ENCODE measurements at places on chromosomes 7 and 10.
A peak's percentile ranks its signal among the peaks of the same experiment; 100 is the strongest.

DNA sequence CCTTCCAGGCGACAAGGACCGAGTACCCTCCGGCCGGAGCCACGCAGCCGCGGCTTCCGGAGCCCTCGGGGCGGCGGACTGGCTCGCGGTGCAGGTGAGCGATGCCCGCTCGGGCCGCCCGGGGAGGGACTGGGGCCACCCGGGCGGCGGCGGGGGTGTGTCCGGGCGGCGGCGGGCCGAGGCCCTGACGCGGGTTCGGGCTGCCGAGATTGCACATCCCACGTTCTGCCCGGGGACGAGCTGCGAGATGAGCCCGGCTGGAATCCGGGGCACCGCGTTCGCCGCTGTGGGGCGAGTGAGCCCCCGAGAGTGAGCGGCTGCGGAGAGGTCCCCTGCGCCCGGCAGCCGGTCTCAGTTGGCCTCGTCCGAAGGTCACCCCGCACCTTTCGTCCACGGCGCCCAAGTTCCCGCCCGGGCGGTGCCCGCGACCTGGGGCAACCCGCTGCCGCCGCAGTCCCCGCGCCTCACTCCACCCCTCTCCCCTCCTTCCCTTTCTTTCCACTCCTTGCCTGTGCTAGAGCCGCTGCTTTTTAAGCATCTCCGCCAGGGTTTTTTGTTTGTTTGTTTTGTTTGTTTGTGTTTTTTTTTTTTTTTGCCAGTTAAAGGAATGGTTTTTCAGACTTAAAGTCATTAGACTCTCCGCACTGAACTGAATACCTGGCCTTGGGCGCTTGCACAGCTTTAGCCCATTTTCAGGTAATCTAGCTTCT lies 515 bp downstream of the RALA start:
- peak; percentile 45 for DNase-seq

DNA sequence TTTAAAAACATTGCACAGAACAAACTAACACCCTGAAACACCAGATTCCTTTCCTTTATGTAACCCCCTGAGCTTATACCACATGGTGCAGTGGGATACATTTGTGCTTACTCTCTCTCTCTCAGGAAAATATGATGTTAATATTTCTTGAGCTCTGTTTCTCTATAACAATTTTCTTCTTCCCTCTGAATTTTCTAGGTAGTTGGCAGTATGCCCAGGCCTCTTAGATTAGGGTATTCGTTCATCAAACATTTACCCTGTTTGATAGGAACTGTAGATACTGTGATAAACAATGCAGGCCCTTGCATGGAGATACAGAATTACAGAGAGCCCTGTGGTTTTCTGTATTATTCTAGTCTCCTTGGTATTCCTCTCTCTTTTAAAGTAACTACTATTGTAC lies 567.8 kb downstream of the IPMK start:
- no peak for DNase-seq

GRCh38 chr7:129225206-129225930 lies 538 bp downstream of the AHCYL2 start:
- DNase-seq: peak; percentile 61

- DNase-seq: no peak
Measured at GRCh38 chr7:69827558-69827957, 229.3 kb downstream of the AUTS2 start.

DNA sequence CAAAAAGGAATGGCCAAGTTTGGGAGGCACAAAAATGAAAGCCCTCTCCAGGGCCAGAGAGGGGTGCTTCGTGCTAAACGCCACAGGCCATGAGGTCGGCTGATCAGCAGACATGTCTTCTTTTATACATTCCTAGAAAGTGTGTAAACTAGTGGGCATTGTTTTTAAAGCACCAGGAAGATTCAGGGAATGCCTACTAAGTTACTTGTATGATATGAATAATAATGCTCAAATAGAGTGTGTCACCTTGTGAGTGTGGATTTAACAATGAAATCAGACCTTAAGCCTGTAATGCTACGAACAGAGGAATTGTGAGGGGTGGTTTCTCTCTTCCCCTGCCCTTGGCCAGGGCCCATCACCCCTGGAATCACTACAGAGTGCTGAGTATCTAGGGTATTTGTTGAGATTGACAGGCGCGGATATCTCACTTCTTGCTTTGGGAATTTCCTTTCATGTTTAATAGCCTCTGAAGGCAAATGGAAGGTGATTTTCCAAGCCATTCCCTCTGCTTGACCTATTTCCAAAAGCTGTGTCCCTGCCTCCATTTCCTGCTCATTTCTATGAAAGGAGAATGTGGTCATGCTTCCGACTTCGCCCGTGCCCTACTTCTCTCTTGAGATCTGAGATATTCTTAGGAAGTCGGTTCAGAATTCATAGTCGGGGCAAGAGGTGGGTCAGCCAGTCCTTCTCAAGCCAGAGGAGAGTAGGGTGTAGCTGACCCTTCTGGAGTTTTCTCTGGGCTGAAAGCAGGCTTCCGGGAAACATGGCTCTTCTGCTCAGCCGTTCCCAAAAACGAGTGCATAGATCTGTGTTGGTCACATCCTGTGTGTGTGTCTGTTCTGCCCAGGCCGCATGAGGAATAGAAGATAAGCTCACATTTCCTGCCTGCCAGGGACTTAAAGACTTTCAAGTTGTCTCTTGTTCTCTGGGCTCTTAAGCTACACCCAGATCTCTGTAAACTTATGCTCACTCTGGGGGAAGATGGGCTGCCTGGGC lies 167.8 kb upstream of the ITGB1 start:
- DNase-seq: peak; percentile 64

DNA sequence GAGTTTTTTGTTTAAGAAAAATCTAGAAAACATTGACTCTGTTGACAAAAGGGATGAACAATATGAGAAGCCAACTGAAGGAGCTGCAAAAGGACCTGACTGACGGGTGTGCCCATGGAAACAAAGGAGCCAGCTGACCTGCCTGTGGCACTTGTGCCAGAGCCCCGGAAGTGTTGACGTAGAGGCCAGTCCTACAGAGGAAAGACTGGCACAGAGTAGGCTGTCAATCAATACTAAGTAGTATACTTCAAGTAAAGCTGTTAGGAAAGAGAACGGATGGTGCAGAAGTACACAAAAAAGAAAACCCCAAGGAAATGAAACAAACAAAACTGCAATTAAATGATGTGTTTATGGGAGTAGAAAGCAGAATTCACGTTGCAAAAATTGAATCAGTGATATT lies 19.0 kb upstream of the ABI1 start:
- DNase-seq: no peak

DNA sequence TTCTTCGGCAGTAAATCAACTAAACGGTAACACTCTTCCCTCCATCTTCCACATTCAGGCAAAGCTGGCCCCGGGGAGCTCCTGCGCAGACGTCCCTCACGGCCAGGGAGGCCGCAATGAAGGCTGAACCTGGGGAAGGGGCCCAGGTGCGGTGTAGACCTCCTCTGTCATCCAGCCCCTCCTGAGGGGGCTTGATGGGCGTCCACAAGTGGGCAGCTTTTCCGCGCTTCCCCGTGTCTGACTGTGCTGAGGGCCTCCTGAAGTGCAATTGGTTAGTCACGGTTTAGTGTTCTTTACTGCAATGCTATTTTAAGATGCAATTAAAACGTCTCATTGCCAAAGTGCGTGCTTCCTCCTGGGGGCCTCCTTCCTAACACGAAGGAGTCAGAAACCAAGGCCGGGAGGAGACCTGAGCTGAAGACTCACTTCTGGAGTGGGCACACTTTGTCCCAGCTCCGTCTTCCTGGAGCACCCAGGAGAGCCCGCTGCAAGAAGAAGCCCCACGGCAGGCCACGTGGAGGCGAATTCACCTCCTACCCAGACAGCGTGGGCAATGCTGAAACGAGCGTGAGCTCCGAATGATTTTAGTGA lies 173.3 kb downstream of the ELFN1 start:
- DNase-seq: peak; percentile 83

- DNase-seq: no peak
Measured at GRCh38 chr10:130188195-130189175, 52.3 kb downstream of the GLRX3 start.

GRCh38 chr7:74057987-74058386 lies 25.6 kb upstream of the LIMK1 start:
- DNase-seq: no peak

- DNase-seq: no peak
Measured at GRCh38 chr7:142364551-142364950, 106.7 kb upstream of the PRSS58 start.

DNA sequence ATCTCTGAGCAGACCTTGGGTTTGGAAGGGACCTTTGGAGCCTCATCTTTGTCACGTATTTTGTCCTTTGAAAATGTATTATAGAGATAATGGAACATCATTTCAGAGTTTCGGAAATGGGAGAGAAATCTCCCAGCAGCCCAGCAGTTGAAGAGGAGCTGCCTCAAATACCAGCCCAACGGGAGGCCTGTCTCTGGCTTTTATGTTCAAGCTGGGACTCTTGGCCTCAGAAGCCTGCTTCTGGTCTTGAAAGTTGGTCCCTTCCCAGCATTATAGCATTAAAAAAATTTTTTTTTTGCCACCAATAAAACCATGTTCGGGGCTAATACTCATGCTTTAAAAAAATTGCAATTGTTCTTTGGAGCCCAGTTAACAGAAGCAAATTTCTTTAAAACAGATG lies 73.4 kb upstream of the CTBP2 start:
- DNase-seq: no peak

DNA sequence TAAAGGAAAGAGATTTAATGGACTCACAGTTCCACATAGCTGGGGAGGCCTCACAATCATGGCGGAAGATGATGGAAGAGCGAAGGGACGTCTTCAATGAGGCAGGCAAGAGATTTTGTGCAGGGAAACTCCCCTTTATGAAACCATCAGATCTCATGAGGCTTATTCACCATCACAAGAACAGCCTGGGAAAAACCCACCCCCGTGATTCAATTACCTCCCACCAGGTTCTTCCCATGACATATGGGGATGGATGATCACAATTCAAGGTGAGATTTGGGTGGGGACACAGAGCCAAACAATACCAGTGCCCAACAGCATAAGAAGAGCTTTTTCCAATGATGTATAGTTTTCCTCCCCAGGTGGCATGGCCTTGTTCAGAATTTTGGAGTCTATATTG lies 11.2 kb upstream of the C7orf33 start:
- DNase-seq: no peak

GRCh38 chr10:29317423-29318021 lies 28.7 kb downstream of the LYZL1 start:
- no peak for DNase-seq

DNA sequence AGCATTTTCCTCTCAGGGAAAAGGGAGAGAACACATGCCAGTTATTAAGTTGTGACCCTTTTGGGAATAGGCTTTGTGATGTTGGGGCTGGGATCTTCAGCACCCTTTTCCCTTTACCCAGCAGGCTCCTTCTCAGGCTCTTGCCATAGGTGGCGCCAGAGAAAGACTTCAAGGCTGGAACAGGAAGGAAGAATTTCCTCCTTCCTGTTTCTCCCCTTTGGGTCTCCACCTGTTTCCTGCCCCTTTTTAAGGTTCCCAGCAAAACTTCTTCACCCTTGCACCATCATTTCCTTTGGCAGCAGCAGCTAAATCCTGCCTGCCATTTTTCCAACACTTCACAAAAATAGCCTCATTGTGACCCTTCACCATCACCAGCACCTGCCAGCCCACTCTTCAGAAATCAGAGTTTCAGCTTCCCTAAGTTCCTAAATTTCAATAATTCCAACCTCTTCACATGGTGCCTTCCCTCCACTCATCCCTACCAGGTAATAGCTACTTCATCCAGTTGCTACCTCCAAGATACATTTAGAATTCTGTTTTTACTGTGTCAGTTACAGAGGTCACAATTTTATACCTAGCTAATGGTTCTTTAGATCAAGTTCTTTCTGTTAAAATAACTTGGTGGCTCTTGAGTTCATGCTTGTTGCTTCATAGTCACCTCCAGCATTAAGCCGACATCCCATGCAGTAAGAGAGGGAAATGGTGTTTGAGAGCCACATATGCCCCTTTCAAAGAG lies 22.4 kb upstream of the FOXK1 start:
- DNase-seq: no peak

DNA sequence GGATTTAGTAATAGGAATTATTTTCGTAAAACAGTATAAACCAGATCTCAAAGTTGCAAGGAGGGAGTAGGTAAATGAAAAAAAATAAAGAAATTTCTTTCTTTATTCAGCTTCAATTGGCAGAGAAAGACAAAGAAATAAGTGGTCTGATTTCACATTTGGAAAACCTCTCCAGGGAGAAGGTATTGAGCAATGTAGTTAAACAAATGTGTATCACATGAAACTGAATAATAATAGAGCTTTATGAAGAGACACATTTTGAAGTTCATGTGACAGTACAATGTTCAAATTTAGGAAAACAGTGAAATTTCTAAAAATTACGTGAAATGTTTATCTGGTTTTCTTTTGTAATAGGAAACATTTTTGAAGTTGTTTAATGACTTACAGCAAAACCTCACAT lies 63.0 kb downstream of the TAX1BP1 start:
- peak; percentile 5 for DNase-seq

DNA sequence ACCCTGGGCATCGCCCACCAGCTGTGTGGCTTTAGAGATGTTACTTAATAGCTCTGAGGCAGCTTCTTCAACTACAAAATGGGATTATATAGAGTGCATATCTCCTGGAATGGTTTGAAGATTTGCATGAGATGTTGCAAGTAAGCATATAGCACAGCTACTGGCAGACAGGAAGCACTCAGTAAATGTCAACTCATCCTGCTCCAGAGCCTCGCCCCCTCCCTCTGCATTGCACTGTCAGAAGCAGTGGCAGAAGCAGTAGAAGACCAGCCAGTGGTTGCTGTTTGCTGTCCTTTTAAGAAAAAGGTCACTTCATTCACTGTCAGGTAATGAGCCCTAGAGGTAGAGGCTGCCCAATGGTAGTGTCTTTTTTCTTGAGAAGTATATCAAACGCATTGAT lies 180.0 kb upstream of the GHITM start:
- no peak for DNase-seq

- peak; percentile 31 for DNase-seq
Measured at GRCh38 chr10:126099366-126099765, 203.0 kb downstream of the FANK1 start.

- no peak for DNase-seq
Measured at GRCh38 chr7:140304191-140304799, 94.0 kb downstream of the SLC37A3 start.

DNA sequence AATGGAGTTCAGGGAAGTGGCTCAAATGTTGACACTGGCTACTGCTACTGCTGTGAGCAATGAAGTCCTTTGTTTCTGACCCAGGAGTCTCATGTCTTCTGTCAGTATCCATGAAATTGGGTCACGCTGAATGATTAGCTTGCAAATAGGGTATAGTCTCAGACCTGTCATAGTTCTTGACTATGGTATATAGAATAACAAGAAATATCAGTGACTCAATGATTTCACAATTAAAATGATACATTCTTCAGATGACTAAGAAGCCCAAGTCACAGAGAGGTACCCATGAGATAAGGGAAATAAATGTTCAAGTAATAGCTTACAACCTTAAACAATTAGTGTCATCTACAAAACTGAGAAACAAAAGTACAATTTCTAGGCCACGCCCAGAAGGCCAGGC lies 89.3 kb downstream of the LYZL2 start:
- DNase-seq: no peak

GRCh38 chr7:112182749-112183148 lies 23.4 kb downstream of the DOCK4 start:
- DNase-seq: peak; percentile 64

DNA sequence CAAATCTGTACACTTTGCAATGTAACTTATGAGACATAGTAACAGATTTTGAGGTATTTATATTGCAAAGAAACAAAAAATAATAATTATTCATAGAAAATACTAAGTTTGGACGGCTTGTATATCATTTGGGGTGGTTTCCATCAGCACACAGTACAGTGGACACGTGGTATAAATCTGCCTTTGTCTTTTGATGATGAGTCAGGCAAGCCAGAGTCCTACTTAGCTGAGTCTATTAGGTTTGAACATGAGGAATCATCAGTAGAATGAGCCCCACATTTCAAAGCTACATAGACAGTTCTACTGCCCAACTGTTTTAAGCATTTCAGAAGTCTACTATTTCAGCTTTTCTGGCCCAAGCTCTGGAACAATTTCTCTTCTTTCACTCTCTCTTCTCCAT lies 803.2 kb downstream of the PHTF2 start:
- no peak for DNase-seq

Data from tongue (tissue), 3 donors.